Stimulated activated CD4-positive, alpha-beta T cell treated with anti-CD3 and anti-CD28 coated beads, Interleukin-1b, Interleukin-23, amount 100 ng/mL, for 1 hour (primary cell): ENCODE measurements at places on chromosomes 5 and 9.

DNA sequence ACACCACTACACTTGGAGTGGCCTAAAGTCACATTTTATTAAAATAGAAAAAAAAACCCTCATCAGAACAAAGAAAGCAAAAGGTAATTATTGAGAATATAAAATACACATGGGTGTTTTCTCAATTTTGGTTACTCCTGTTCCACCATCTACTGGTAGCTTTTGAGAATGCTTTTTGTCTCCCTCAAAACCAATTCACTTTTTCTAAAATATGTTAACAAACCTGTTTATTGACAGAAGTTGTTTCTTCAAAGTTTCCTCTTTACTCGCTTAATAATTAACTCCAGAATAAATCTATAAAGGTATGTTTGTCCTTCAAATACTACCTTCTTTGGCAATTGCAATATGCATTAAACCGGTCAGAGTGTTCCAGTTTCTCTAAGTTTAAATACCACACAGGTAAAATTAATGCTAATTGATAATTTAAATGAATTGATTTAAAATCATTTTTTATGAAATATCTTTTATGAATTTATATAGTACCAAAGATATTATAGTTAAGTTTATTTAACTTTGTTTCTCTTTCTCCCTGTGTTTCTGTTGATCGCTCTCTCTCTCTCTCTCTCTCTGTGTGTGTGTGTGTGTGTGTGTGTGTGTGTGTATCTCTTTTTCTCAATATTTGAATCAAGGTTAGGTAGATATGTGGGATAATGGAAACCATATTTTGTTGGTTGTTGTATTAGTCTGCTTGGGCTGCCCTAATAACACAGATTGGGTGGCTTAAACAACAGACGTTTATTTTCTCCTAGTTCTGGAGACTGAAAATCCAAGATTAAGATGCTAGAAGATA, 487.4 kb downstream of the PRDM9 start:
- no peak for DNase-seq

DNA sequence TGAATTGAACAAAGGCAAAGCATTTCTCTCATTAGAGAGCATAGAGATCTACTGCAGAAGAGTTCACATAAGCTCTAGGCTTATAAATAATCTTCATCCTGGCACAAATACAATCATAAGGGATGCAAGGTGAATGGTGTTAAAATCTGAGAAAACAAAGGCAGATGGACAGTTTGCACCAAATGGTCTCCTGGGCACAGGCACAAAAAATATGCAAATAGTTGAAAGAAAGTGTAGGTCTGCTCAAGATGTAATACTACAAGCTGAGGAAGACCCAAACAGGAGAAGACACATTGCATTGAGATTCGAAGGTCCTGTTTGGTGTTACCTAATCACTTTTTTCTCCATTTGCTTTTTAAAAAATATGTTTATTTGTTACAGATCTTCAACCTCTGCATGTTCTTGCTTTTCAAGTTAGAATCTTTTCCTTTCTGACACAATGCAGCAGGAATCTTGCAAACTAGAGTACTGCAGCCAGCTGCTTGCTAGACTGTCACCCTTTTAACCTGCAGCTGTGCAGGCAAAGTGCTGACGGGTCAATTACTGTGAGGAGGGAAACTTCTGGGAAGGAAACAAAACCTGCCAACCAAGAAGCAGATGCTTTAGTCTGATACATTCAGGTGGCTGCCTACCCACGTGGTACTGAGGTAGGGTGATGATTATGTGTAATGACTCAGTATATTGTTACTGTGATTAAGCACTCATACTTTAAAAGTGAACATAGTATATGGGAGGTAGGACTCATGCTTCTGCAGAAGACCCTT, 1048.6 kb upstream of the SEMA6A start:
- DNase-seq = no peak

DNA sequence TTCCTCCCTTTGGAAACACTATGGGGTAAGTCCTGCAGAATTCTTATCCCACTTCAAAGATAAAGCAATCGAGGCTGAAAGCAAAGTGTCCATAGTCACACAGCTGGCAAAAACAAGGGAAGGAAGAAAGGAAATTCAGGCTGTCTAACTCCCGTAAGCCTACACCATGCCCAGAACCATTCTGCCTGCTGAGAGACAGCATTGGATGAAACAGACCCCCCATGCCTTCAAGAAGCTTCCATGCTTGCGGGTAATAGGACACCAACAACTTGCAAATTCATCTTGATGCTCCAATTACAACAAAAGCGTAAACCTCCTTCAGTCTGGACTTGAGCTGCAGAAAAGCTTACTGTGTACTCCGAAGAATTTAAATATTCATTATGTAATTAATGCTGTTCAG, 181.1 kb upstream of the WWC1 start:
- no peak for DNase-seq

GRCh38 chr5:121377461-121377860, 474.2 kb upstream of the FTMT start:
- DNase-seq = no peak

DNA sequence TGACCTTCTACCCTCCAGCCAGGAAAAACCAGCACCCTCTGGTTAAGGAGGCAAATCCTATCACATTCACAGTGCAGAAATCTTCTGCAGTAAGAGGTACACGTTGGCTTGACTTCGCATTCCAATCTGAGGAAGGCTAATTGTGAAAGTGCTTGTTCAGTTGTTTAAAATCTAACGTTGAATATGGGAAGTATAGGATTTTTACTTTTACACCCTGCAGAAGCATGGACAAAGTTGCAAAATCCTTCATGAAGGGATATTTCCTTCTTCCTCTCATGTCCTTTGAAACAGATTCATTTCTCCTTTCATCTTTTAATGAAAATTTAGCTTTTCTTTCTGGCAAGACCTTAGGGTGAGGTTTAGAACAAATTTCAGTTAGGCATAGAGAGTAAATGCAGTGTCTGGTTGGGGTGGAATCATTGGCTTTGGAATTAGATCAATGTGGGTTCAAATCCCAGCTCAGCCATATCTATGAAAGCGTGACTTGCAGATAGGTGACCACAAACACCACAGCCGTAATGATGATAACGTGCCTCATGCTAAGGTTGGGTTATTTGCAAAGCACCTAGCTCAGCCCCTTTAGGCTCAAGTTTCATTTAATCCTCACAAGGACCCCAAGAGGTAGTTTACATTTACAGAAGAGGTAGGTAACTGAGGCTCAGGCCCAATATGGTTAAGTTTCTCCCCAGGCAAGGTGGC, 42.2 kb upstream of the C5orf58 start:
- no peak for DNase-seq

DNA sequence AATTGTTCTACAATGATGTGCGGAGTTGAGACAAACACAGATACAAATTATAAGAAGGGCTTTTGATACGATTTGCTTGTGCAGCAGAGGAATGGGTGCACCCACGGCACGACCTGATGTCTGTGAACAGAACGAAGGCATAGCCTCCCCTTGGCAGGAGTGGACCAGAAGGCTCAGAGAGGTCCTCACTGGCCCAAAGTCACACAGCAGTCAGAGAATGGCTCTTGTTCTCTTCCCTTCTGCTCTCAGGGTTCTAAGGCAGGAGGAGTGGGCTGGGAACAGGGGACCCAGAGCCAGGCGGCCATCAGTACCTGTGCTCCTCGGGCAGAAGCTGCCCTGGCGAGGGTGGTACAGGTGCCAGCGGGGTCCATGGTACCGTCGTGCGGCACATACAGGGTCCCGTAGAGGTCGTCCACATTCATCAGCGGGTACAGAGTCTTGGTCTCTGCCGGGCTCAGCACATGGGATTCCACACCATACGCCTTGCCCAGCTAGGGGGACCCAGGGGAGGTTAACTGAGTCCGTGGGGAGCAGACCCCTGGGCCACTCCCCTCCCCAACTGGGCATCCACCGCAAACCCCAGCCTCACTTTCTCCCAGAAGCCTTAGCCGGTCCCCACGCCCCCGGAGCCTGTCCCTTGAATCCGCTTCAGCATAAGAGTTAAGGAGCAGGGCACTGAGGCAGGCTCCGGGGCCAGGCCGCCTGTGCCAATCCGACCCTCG, 7.0 kb downstream of the SARDH start:
- DNase-seq = no peak

DNA sequence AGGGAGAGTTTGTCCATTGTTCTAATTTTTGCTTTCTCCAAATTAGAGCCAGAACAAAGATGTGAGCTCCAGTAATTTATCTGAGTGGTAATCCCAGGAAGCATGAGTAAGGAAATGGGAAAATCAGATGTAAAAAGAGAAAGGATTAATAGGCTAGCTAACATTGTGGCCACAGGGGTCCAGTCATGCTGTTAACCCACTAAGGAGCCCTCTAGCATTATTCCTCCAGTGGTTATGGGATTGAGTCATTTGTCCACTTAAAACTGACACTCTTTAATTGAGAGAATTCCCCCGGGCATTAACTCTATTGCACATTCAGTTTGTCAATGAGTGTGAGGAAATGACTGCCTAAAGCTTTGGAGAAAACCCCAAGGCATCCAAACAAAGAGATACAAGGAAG, 700.3 kb upstream of the TYRP1 start:
- DNase-seq = no peak

- no peak for DNase-seq
Measured at GRCh38 chr5:101009758-101010519, 106.9 kb upstream of the ST8SIA4 start.

DNA sequence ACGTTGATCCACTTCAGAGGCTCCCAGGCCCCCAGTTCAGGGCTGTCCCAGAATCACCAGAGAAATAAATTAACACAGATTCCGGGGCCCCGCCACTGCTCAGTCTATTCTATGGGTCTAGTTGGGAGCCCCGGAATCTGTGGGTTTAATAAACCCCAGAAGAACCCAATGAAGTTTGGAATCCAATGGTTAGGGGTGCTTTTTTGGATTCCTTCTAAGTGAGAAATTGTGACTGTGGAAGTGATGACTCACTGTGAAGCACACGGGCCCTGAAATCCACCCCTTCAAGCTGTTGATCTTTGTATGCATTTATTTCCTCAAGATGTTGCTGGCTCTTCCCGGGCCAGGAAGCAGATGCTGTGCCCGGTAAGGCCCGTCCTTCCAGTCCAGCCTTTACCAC, 57.3 kb upstream of the SLC28A3 start:
- no peak for DNase-seq

GRCh38 chr9:106956971-106957370, 94.0 kb downstream of the ZNF462 start:
- DNase-seq = no peak

GRCh38 chr5:158435161-158435616, 576.2 kb upstream of the CLINT1 start:
- DNase-seq = no peak

GRCh38 chr5:170782438-170782837, 1.1 kb upstream of the GABRP start:
- DNase-seq = no peak

- no peak for DNase-seq
Measured at GRCh38 chr5:58012801-58013315, 447.0 kb downstream of the PLK2 start.

DNA sequence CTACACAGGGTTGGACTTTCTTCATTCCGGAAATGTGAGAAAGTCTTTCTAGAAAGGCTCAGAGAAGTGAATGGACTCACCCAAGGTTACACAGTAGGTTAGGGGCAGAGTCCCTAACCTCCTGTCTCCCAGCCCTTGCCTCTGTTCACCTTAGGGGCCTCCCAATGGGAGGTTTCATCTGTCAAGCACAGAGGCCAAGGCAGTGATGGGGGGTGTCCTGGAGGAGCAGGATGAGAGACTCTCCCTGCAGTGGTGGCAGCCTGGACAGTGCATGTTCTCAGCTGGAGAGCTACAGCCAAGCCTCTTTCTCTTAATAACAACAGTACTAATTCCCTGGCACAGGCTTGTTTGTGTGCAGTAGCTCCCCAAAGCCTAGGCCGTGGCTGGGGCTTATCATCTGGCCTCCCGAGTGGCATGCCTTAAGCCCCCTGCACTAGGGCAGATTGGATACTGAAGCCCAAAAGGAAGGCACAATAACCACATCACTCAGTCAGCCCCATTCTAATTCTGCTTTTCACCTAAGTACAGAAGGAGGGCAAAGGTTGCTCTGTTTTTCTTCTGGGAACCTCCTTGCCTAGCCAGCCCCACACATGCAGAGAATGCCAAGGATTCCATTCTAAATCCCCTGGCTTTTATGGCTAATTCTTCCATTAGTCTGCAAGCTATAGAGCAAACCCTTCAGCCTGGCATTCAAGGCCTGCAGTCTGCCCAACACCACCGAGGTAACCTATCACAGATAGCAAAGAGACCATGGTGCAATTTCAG, 50.2 kb upstream of the XPA start:
- DNase-seq = no peak

DNA sequence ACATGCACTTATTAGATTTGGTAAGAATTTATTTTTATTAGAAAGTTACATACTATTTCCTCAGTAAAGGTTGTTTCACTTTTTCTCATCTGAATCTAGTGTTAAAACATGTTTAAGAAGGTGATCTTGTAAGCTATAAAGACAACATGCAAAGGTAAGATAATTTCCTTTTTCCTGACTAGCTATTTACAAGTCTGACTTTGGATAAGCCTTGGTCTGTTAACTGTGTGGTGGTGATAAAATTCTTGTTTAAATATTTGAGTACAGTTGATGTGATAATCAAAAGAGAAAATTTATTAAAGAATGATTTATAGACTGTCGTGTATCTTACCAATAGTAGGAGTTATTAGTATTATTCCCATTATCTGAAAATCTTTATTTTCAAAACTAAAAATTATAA, 36.9 kb upstream of the GPR21 start:
- no peak for DNase-seq

GRCh38 chr9:126363847-126364671, 37.4 kb downstream of the MVB12B start:
- DNase-seq = no peak

DNA sequence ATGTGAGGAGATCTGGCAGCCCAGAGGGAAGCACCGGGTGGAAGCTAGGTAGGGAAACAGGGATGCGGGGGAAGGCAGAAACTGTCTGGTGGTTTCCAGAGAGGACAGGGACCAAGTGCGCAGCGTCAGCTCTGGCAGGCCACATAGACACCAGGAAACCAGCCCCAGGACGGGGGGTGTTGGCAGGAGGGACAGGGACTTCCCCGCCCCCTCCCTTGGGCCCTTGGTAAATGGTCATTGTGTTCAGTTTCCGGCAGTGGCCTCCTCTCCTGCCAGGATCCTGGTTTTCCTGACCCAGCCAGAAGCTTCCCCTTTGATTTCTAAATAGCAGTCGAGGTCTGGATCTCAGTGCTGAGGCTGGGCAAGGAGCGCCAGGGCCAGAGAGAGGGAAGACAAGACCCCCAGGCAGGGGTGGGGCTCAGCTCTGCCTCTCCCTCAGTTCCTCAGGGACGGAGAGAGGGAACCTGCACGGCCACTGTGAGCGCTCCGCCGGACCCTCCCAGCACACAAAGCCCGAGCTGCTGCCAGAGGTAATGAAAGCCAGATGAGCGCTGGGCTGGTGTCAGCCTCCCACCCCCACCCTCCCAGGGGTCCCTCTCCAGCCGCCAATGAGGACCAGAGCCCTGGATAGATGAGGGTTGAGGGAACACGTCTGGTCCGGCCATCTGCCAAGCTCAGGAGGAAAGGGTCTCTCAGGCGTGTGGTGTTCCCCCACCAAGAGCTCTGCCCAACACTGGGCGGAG, 1.8 kb downstream of the RALGDS start:
- no peak for DNase-seq

GRCh38 chr5:111826064-111826463, 69.1 kb upstream of the NREP start:
- DNase-seq = no peak
